Bone marrow (tissue), 2 donors: ENCODE measurements at places on chromosomes 1 and 21.

DNA sequence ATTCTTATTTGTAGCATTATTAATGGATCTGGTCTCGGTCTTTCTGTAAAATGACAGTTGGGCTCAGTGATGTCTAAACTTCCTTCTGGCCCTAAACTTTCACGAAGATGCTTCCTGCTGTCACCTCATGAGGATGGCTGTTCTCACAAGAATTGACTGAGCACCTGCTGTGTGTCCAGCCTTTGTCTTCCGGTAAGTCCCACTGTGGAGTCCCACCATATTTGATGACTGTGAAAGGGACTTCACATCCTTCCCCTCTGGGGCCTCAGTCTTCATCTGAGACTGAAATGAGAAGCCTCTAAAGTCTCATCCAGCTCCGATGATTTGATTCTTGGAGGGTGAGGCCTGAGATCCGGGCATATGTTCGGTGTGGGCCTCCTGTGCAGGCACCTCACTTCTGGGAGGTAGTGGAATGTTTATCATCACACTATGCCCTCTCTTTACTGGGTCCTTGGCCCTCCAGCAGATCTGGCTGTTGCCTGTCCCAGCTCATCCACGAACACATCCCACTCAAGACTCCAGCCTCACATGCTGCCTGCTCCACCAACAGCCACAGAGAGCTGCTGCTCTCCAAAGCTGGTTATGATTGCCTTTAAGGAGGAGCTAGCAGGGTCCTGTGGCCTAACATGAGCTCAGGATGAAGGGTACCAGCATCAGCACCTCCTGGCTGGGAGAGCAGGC lies 95.8 kb downstream of the KCNN3 start:
- DNase-seq: no peak

DNA sequence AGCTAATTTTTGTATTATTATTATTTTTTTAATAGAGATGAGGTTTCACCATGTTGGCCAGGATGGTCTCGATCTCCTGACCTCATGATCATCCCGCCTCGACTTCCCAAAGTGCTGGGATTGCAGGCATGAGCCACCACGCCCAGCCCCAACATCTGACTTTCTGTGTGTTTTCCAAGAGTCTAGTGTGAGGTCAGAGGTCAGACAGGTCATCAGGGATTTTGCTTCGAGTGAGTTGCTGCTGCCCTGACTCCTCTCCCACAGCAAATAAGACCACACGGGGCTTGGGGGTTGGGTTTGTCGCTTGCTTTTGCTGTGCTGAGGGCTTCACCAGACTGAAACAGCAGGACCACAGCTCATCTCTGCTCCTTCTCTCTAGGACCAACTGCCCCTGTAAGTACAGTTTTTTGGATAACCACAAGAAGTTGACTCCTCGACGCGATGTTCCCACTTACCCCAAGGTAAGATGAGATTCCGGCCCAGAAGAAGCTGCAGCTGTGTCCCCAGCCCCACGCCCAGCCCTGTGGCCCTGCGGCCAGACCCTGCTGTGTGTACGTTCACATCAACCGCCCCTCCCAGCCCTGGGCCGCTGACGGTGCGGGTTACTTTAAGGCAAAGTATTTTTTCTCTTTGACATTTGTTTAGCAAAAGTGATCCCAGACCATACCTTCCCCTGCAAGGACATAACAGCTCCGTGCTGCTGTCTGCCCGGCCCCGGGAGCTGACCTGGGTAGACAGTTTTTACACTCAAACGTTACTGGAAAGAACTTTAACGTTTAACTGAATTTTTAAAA lies 97.5 kb downstream of the PDE9A start:
- DNase-seq: no peak

- no peak for DNase-seq
Measured at GRCh38 chr1:45621895-45622523, 1.8 kb downstream of the CCDC17 start.

GRCh38 chr21:41139275-41139674 lies 28.7 kb upstream of the BACE2 start:
- DNase-seq: no peak

DNA sequence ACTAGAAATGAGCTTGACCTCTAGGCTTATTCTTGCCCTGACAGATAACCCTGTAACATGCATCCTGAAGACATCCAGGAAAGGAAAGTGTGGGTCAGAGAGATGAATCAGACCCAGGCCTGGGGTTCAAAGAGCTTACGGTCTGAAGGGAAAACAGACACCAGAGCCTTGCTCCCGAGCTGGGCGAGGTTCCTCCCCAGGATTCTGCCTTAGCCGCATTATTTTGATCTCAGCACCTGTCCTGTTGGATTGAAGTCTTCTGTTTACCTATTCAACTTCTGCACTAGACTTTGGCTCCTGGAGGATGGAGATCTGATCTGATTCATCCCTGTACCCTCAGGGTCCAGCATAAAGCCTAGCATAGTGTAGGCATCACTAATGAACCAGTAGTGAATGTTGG lies 1.9 kb downstream of the CYP4B1 start:
- DNase-seq: no peak

DNA sequence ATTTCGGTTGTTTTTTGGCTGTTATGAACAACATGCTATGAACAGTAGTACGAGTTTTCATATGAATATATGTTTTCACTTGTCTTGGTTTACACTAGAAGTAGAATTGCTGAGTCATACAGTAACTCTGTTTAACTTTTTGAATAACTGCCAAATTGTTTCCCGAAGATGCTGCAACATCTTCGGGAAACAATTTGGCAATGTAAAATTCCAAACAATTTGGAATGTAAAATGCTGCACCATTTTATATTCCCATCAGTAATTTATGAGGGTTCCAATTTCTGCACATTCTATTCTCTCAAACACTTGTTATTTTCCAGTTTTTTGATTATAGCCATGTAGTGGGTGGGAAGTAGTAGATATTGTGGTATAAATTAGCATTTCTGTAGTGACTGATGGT lies 11.6 kb downstream of the PCBP3 start:
- no peak for DNase-seq

- no peak for DNase-seq
Measured at GRCh38 chr1:151372058-151372934, at the start of gene SELENBP1. Gene SELENBP1 (minus strand): TSS chr1:151372705. CDS start chr1:151372641, 64 bp downstream.

DNA sequence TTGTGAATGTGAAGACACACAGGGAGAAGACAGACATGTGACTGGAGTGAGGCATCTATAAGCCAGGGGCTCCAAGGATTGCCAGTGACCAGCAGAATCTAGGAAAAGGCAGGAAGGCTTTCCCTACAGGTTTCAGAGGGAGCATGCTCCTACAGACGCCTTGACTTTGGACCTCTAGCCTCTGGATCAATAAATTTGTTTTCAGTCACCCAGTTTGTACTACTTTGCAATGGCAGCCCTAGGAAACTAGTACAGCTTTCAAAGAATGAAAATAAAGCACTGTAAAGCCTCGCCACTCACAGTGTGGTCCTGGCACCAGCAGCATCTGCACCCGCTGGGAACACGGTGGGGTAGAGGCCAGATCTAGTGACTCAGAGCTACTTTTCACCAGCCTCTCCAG lies 510.0 kb downstream of the LTN1 start:
- DNase-seq: no peak

DNA sequence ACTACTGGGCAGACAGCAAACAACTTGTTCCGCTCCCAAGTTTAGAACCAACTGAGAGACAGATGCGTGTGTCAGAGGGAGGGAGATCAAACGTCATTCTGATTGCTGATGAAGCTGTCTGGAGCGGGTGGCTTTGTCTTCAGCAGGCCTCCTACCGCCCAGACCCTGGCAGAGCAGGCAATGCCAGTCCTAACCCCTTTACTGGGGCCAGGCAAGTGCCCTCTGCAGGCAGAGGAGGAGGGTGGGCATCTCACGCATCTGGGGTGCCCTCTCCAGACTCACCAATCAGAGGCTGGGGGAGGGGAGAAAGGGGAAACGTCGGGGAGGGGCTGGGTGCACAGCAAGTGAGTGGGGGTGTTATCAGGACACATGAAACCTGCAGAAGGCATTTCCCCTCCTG lies 126.6 kb downstream of the ACTL8 start:
- DNase-seq: no peak

- DNase-seq: no peak
Measured at GRCh38 chr1:106907795-106908194, 148.7 kb upstream of the PRMT6 start.

GRCh38 chr1:59077466-59078069 lies 219.3 kb upstream of the FGGY start:
- no peak for DNase-seq

DNA sequence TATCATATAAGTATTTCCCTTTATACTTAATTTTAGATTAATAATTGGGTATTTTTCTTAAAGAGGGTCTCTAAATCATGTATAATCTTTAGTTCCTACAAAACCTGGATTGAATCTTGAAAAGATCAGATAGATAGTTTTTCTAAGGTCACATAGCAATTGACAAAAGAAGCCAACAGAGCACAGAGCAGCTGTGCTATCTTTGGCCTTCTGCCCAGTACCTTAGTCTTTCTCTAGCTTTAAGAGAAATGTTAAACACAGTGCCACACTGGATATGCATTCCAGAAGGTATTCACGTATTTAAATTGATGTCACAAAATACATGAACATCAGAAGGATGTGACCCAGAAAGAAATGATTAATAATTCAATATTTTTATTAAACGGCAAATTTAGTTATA lies 86.8 kb downstream of the C21orf91 start:
- DNase-seq: no peak

- no peak for DNase-seq
Measured at GRCh38 chr1:27361044-27361402, 5.7 kb downstream of the MAP3K6 start.

DNA sequence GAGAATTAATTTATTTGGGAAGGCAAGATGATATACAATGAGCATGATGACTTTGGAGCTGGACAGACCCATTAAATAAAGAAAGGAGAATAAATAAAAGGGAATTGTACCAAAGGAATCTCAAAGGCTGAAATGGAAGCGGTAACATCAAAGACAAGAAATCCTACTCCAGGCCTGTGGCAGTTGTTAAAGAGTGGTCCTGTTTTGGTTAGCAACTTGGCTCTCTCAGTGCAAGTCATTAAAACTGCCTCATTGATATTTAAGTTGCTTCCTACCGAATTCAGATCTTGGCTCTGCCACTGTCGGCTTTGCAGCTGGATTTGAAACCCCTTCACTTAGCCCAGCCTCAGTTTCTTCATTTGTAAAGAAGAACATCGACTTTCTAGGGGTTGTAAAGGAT lies 10.1 kb downstream of the TGFB2 start:
- DNase-seq: no peak

DNA sequence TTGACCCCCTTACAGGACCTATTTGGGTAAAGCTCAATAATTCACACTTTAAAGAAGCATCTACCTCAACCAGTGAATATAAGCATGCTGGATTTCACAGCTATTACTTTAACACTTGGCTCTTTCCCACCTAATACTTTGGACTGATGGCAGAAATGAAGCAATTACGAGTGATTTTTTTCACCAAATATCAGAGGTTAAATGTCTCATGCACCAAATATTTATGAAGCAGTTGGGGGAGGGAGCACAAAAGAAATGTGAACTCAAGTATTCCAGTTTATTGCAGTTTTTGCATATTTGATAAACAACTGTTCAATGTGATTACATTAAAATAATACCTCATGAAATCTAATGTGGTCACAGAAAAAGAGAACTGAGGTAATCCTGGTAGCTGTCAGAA lies 223.6 kb downstream of the LRRC7 start:
- DNase-seq: no peak

DNA sequence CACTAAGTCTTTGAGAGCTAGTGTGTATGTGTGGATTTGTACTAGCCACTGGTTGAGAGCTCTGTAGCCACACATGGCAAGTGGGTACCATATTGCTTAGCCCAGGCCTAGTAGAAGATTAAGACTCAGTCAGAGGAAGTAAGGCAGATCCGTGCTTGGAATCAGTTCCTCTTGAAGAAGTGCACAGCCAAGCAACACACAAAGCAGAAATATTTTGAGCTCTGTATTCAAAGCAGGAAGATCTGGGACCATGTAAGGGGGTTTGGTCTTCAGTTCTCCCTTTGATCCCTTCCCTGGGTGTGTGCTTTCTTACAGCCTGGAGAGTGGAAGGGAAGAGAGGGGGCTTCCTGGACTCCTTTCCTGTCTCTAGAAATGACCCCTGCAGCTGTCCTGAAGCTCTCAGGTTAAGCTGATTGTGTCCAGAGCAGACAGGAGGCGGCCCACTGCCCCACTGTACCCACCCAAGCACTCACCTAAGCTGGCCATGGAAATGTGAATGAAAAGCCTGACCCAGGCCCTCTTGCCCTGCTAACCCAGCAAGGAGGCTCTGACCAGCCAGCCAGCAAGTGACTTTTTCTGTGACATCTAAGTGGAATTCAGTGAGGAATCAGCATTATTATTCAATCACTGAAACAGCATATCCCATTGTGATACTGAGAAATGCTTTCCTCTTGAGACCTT lies 3.6 kb downstream of the ETS2 start:
- DNase-seq: no peak

- no peak for DNase-seq
Measured at GRCh38 chr1:171372418-171373084, 58.6 kb downstream of the FMO4 start.

DNA sequence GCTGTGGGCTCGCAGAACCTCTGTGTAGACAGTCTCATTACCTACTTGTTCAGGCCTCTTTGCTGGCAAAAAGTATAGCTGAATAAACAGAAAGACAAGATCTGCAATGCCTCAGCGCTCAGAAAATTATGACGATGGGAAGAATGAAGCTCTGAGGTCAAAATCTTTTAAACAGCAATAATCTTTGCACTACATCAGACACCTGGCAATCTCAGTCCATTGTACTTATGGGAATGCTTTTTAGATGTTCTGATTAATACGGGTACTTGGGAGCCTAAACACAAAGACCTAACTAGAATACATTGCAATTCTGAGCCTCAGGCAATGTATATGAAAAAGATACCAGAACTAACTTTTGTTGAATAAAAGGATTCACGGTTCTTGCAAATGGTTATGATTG lies 410.7 kb downstream of the SMYD3 start:
- no peak for DNase-seq

- DNase-seq: no peak
Measured at GRCh38 chr1:103942029-103942428, 192.3 kb downstream of the AMY1C start.
